HS-27A (cell line): ENCODE measurements at places on chromosomes 6 and 20.

GRCh38 chr6:38996676-38997075 lies 51.9 kb upstream of the GLP1R start:
- no peak for DNase-seq

DNA sequence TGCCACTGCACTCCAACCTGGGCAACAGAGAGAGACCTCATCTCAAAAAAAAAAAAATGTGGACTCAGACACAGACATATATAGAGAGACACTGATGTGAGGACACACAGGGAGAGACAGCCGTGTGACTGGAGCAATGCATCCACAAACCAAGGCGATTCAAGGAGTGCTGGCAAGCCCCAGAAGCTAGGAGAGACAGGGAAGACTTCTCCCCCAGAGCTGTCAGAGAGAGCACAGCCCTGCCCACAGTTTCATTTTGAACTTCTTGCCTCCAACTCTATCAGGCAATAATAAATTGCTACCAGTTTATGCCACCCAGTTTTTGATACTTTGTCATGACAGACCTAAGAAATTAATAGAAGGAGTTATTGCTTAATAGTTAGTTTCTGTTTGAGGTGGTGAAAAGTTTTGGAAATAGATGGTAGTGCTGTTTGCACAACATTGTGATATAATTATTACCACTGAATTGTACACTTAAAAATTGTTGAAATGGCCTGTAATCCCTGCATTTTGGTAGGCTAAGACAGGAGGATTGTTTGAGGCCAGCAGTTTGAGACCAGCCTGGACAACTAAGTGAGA lies 5.1 kb upstream of the MDFI start:
- DNase-seq, result no peak

DNA sequence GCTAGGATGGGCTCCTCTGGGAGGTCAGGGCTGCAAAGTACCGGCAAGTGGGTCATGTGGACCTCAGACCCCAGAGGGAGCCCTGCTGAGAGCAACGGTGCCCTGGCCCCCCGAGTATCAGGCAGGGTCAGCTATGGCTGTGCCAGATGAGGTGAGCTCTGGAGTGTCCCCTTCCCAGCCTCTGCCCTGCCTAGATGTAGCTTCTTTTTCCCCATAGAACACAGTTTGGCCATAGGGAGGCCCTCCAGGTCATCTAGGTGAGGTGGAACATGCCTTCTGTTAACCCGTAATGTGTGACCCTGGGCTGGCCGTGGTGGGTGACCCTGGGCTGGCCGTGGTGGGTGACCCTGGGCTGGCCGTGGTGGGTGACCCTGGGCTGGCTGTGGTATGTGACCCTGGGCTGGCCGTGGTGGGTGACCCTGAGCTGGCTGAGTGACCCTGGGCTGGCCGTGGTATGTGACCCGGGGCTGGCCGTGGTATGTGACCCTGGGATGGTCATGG lies 21.2 kb upstream of the PCMTD2 start:
- DNase-seq, result no peak

DNA sequence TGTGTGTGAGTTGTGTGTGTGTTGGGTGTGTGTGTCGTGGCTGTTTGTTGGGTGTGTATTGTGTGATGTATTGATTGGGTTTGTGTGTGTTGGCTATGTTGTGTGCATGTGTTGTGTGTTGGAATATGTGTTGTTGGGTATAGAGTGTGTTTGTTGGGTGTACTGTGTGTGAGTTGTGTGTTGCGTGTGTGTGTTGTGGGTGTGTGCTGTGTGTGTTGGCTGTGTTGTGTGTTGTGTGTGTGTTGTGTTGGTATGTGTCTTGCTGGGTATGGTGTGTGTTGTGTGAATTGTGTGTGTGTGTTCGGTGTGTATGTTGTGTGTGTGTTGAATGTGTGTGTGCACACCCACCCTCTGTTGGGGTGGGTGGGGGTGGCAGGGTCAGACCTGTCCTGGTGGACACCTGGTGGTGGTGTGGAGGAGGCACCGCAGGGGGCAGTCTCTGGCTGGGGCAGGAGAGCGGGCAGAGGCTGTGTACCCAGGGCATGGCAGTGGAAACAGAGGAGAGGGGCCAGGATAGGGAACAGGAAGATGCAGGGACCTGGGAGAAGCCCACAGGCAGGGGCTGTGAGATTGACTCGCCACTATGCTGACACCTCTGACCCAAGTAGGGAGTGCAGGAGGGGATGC lies 25.5 kb upstream of the PXDC1 start:
- no peak for DNase-seq

- no peak for DNase-seq
Measured at GRCh38 chr6:28748192-28748591, 175.6 kb downstream of the TRIM27 start.

GRCh38 chr20:54118220-54119001 lies 48.0 kb upstream of the BCAS1 start:
- DNase-seq, result no peak

DNA sequence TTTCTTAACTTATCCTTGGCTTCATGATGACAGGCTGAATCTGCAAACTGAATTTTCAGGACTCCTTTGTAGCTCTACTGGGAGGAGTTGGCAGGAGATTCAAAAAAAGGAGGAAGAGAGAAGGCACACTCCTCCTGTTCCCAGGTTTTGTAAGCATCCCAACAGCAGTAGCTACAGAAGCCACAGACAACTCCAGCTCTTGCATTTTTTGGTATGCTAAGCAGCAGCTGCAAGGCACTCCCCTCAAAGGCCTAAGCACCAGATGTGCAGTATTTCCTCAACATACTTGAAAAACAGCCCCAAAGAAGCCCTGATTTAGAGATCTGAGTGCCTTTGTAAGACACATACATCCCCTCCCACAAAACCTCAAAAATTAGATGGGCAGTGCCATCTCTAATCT lies 328.6 kb upstream of the SYNCRIP start:
- no peak for DNase-seq

- DNase-seq, result no peak
Measured at GRCh38 chr6:134878136-134878535, 71.8 kb downstream of the ALDH8A1 start.

DNA sequence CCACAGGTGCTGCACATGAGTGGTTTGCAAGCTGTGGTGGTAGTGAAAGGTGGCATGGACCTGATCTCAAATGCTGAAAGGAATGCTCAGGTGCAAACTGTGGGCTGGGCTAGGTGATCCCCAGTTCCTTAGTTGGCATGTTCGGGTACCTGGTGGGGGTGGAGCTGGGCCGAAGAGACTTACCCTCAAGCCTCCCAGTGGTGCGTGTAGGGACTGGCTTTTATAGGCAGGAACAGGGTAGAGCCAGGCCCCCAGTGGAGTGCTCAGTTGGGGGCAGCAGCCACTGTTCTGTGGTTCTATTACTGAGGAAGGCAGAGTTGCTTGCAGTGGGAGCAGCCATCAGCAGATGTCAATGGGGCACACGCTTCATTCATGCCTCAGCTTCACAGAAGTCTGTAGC lies 399.8 kb downstream of the HTR1B start:
- DNase-seq, result no peak

DNA sequence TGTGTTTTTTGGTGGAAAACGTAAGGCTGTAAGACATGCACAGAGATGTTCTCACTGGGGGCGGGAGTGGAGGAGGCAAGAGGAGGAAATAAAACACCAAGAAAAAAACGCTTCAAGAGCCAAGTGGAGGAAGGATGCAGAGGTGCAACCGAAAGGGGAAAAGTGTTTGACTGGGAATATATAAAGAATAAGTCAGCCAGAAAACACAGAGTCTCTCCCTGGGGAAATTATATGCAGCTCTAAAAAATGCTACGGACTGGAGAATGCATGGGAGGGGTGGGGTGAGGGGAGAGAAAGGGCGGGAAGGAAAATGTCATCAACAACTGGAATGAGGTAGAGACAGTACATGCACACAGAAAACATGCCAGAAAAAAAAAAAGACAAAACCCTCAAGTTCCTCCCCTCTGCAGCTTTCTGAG lies 133.5 kb downstream of the SCML4 start:
- no peak for DNase-seq

GRCh38 chr6:149364557-149364956 lies 35.5 kb upstream of the SUMO4 start:
- DNase-seq, result no peak

- DNase-seq, result no peak
Measured at GRCh38 chr20:14431568-14431967, 94.2 kb upstream of the FLRT3 start.

- no peak for DNase-seq
Measured at GRCh38 chr6:44699851-44700250, 312.3 kb downstream of the CDC5L start.

- no peak for DNase-seq
Measured at GRCh38 chr6:159753081-159753872, 8.6 kb upstream of the ACAT2 start.

GRCh38 chr6:108157981-108158525 lies 7.8 kb upstream of the NR2E1 start:
- DNase-seq, result no peak

DNA sequence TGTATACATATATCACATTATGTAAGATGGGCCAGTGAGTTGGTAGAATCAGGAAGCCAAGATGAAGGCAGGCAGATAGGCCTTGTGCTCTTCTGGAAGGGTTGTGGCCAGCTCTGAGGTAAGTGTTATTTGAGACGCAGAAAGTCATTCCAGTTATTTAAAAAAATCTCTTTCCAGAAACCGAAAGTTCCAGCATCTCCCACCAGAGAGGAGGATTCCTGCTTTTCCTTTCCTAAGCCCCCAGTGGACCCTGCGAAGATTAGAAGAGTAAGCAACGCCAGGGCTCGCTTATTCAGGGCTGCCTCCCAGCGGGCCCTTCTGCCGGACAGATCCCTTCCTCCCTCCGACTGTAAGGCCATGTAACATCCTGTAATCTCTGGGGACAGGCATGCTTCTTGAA lies 20.4 kb downstream of the ARMC2 start:
- DNase-seq, result no peak

GRCh38 chr6:113148566-113148965 lies 708.6 kb upstream of the MARCKS start:
- DNase-seq, result no peak

- peak; percentile 41 for DNase-seq
Measured at GRCh38 chr20:9392892-9393857, 121.2 kb upstream of the LAMP5 start.

DNA sequence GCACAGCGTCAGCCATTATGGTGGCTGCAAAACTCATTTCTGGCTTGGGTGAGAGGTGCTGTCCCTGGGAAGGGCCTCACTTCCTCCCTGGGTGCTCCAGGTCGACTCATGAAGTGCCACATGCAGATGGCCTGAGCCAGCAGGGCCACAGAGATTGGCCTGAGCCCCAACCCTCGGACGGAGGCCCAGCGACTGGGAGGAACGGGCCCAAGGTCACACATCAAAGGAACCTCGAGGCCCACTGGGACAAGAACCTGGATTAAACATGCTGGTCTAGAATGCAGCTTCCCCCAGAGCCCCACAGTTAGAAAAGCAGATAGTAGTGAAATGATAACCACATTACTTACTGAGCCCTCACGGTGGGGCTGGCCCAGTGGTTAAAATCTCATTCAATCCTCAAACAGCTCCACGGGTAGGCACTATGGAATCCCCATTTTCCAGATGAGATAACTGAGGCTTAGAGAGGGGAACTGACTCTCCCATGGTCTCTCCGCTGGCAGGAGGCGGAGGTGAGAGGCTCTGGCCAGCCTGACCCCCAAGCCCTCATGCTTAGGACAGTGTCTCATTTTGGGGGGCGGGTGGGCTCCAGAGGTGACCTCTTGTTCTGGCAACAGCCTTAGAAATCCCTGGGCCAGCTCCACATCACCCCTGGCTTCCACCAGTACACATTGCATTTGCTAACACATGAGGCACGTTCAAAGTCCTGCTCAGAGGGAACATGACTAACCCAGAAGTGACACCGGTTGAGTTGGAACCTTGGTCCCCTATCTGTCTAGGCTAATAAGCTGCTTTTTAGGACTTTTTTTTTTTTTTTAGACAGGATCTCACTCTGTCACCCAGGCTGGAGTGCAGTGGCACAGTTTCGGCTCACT lies 53.0 kb downstream of the SRC start:
- DNase-seq, result no peak

DNA sequence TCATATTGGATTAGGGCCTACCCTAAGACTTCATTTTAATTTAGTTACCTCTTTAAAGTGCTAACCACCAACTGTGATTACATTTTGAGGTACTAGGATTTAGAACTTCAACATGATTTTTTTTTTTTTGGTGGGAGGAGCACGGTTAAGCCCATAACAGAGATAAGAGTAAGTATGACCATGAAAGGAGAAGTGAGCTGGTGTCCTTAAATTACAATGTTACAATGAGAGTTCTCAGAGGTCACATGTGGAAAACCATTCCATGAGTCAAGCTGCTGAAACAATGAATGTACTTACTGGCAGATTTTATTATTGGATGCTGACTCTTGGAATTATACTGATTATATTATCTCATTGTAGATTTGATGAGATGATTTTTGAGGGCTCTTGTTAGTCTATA lies 779.3 kb upstream of the CITED2 start:
- peak; percentile 26 for DNase-seq

DNA sequence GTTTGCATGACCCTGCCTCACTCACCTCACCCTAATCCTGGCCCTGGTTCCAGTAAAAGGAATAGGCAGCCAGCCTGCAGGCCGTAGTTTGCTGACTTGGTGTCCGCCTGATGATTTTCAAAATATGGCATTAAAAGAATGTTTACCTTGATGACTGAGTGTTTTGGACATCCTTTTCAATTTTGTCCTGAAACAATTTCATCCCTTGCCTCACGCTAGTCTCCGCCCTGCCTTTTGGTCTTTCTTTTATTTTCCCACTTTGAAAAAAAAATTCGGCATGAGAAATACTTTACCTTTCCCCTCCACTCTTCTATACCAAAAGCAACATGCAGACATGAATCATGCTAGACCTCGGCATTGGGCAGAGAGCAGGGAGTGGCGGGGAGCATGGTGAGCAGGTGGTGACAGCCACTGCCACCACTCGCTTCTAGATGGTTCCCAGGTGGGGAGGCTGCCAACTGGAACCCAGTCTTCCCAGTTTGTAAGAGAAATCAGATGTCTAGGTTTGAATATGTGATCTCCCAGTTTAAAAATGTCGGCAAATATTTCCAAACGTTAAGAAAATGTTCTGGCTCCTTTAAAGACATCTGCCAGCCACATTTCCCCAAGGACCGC lies 9.4 kb downstream of the CD40 start:
- DNase-seq, result no peak

DNA sequence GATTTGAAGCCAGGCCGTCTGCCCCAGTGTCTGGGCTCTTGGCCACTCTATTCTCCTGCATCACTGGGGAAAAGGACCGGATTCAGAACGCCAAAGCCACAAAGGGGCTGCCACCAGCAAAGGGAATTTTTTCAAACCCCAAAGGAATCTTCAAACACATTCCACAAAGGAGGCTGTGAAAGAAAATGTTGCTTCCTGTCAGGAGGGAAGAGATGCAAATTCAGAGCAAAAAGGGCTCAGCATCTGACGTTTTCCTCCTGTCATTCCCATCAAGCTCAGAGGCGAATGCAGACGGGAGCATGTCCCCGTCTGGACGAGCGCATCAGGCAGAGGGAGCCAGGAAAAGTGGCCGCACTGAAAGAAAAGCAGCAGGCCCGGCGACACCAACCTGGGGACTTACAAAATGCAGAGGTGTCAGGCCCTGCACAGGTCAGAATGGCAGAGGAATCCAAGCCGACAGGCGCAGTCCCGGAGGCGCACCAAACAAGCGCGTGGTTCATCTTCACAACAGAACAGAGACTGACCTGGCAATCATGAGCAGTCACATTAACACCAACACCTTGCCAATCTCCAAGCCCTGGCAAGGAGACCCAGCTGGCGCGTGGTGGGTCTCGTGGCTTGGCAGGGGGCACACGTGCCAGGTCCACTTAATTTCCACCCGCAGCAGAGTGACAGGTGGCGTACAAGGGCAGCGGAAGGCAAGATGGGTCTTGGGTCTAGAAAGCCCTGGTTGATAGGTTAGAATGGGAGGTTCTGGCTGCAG lies 62.8 kb downstream of the GRM4 start:
- no peak for DNase-seq
